ENCODE measurements at places on chromosomes 5 and 9. TPM values are rescaled to one million over a fixed set of nuclear protein-coding genes. Genes with fewer than 3 reads are reported as not detected.

DNA sequence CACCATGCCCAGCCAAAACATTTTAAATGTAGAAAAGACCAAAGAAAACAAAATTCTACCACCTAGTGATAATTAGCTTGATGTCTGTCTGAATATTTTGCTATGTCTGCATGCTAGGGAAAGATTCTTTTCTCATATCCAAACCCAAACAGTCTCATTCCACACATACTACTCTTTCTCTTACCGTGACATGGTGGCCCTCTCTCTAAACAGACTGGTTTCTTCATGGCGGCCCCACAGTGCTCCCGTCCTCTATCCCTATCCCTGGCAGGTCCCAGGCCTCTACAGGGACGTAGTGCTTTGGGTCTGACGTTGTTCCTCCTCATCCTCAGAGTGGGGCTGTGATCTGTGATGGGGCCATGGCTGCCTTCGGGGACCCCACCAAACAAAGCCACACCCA, 8.1 kb downstream of the CORO2A start:
- DNase-seq = no peak
- H3K36me3 ChIP-seq = no peaks in the 10 kb centered on the region
- H3K4me3 ChIP-seq = no peak overlapping the region
- H3K4me1 ChIP-seq = no peaks in the 10 kb centered on the region
- no peak overlapping the region for H3K27ac ChIP-seq

DNA sequence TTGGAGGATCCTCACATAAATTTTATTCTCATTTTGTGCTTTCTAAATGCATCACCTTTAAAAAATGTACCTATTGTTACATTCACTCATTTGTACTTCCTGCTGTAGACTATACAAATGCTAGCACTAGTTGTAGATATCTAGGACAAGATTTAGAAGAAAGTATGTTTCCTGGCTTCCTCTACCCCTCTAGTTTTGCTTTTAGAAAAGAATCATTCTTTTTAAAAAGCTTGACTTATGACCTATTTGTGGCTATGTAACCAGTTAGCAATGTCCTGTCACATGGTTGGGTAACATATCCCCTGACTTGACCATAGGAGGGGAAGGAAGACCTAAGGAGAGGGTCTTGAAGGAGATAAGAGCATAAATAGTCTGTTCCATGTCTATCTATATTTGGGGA, 13.3 kb downstream of the CAMK4 start:
- no peaks in the 10 kb centered on the region for H3K4me1 ChIP-seq
- H3K36me3 ChIP-seq = no peaks in the 10 kb centered on the region
- H3K27me3 ChIP-seq = no peaks in the 10 kb centered on the region
- no peak overlapping the region for H3K27ac ChIP-seq
- DNase-seq = no peak

Gene GLRA1
- total RNA-seq = not detected

Gene SLC45A2
- not detected for total RNA-seq

Gene PCA3
- not detected for total RNA-seq
